ENCODE measurements at places on chromosomes 7 and 10. TPM values are rescaled to one million over a fixed set of nuclear protein-coding genes. Genes with fewer than 3 reads are reported as not detected.
A peak's percentile ranks its signal among the peaks of the same experiment; 100 is the strongest.

Gene CHN2
- total RNA-seq = 10.1 TPM

GRCh38 chr10:77909749-77910375 lies 16.7 kb downstream of the DLG5 start:
- peaks cover 6% of the 10 kb centered on the region for H3K4me1 ChIP-seq
- H3K36me3 ChIP-seq = no peaks in the 10 kb centered on the region
- peaks cover 30% of the 10 kb centered on the region for H3K27me3 ChIP-seq
- DNase-seq = no peak
- H3K27ac ChIP-seq = no peak overlapping the region

- no peak overlapping the region for H3K27ac ChIP-seq
- H3K4me3 ChIP-seq = no peak overlapping the region
- H3K36me3 ChIP-seq = no peaks in the 10 kb centered on the region
- H3K27me3 ChIP-seq = no peaks in the 10 kb centered on the region
These were observed 22.0 kb downstream of the ITGB8 start for GRCh38 chr7:20352573-20353306.

DNA sequence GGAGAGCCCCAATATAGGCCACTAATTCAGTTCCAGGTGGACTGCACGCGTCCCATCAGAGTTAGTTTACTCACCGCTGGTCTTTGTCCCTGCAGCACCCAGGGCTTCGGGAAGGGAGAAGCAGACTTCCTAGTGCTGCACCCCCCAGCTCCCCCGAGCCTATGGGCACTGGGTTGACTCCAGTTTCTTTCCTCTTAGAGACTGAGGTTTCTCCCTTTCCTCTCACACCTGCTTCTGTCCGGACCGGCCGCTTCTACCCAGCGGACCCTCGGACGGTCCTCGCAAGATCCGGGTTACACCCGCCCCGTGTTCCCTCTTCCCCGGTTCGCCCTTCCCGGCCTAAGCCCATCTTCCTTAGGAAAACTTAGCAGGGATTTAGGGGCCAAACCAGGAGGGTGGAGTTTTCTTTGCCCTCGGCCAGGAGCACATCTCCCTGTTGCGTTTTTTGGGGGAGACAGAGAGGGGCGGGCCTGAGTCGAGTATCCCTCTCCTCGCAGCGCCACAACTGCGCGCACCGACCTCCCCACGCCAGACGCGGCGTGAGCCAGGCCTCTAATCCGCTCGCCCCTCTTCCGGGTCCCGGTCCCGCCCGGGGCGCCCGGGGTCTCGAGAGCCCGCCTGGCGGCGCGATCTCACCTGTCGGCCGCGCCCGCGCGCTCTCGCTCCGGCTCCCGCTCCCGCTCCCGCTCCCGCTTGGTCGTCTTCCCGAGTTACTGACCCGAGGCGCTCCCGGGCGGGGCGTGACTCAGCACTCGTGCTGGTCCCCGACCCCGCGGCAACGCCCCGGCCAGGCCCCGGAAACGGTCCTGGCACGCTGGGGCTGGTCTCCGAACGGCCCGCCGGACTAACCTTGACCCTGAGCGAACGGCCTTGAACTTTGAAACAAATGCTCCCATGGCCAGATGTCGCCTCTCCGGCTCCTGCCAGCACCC lies at the start of gene AIFM2:
AIFM2 (minus strand) TSS at position 728 of the 932 bp plus-strand sequence. CDS start 8,741 bp downstream, outside the sequence.
- peaks cover 32% of the 10 kb centered on the region for H3K4me1 ChIP-seq
- H3K27ac ChIP-seq = peak within 1 kb of the TSS; percentile 83
- peak within 1 kb of the TSS; percentile 83 for H3K4me3 ChIP-seq
- H3K27me3 ChIP-seq = no peaks in the 10 kb centered on the region

DNA sequence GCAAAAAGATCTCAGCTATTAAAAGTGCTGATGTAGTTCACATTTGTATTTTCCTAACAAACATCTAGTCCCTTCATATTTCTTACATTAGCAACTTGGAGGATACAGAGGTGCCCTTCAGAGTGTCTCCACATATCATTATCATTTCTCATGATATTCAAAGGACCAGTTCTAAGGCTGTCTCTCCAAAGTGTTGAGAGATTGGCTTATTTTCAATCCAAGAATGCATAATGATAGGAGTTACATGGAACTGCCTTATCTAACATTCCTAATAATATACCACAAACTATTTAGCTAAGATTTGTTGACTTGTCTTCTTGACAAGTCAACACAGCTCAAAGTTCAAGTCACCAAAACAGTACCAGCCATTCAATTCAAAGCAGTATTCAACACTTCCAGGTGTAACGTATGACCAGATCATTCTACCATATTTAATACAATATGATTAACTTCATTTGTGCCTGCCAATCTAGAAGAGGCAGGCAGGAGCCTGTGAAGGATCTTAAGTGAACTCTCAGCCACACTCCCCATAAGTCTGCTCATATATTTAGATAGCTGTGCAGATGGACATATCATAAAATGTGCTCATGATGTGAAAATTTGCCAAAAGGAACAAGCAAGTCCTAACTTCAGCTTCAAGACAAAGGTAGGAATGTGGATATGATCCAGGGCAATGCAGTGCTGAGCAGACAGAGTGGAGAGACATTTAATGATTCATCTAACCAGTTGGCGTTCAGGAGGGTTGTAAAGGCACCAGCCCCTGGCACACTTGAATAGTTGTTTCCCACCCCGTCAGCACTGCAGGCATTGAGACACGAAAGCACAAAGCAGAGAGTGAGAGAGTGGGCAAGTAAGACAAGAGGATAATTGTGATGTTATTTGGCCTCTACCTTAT lies 108.3 kb downstream of the MTERF1 start:
- no peak overlapping the region for H3K27ac ChIP-seq
- H3K36me3 ChIP-seq = no peaks in the 10 kb centered on the region
- no peaks in the 10 kb centered on the region for H3K27me3 ChIP-seq
- H3K4me3 ChIP-seq = no peak overlapping the region

Gene GPR26
- not detected for total RNA-seq

DNA sequence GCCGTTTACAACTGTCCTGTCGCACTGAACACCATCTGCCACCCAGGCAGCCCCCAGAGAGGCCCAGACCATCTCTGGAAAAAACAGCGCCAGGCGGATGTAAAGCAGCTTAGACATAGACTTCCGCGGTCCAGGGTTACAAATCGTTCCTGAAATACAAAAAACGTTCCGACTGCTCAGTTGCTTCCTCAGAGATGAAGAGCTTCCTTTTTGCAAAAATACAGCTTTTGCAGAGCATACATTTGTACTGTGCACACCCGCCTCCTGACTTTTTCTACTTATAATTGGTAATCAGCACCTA lies 11.4 kb downstream of the DAGLB start:
- peak; percentile 49 for DNase-seq
- peak overlapping the region; percentile 43 for H3K4me3 ChIP-seq
- peaks cover 16% of the 10 kb centered on the region for H3K36me3 ChIP-seq
- H3K27me3 ChIP-seq = no peaks in the 10 kb centered on the region

GRCh38 chr10:132807621-132808049 lies 21.7 kb upstream of the NKX6-2 start:
- no peak overlapping the region for H3K4me3 ChIP-seq
- no peaks in the 10 kb centered on the region for H3K4me1 ChIP-seq
- no peak overlapping the region for H3K27ac ChIP-seq

DNA sequence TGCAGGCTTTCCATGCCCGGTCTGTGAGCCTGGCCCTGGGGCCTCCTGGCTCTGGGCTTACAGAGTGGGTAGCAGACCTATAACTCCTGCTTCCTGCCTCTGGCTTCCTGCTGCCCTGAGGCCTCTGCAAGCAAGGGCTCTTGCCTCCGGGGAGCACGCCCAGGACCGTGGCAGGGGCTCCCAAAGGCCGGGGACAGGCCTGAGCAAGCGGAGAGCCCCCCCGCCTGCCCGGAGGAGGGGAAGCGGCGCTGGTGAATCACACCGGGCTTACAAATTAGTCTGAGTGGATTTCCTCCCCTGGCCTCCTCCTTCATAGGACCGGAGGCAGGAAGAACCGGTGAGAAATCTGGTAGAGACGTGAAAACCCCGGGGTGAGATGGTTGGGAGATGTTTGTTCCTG lies 1.5 kb upstream of the MYL10 start:
- no peak for DNase-seq
- no peak overlapping the region for H3K27ac ChIP-seq
- H3K4me3 ChIP-seq = no peak overlapping the region

- H3K36me3 ChIP-seq = no peaks in the 10 kb centered on the region
- H3K4me3 ChIP-seq = no peak overlapping the region
- H3K27me3 ChIP-seq = peaks cover 10% of the 10 kb centered on the region
- H3K27ac ChIP-seq = no peak overlapping the region
These were observed 506.4 kb downstream of the KCNMA1 start for GRCh38 chr10:77131214-77131613.

- DNase-seq = peak; percentile 59
- H3K4me1 ChIP-seq = peaks cover 33% of the 10 kb centered on the region
- no peaks in the 10 kb centered on the region for H3K36me3 ChIP-seq
- H3K4me3 ChIP-seq = peak within 1 kb of the TSS; percentile 41
- peaks cover 12% of the 10 kb centered on the region for H3K27me3 ChIP-seq
- no peak within 1 kb of the TSS for H3K27ac ChIP-seq
These were observed at the start of gene KCNIP2 for GRCh38 chr10:101843032-101844021. TSS of gene KCNIP2 (minus strand) at chr10:101843800. CDS start at chr10:101843568, 232 bp downstream.

Gene GNAI1
- 1.1 TPM for total RNA-seq

DNA sequence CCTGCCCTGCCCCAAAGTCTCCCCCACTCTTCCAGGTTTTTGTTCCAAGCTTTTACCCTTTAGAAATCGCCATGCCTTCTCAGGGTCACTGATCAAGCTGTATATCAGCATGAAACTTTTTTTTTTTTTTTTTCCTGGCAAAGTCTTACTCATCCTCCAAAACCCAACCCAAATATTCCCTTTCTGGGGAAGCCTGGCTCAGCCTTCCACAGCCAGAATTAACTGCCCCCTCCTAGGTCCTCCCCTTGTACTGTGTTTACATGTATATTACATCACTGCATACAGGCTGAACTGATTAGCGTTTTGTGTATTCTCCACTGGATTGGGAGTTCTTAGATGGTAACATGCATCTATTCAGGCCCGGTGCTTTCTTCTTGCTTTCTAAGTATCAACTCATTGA lies 4.6 kb upstream of the NOBOX start:
- no peak overlapping the region for H3K4me3 ChIP-seq
- no peaks in the 10 kb centered on the region for H3K4me1 ChIP-seq
- no peak for DNase-seq
- H3K27me3 ChIP-seq = peaks cover 12% of the 10 kb centered on the region
- no peaks in the 10 kb centered on the region for H3K36me3 ChIP-seq
- H3K27ac ChIP-seq = no peak overlapping the region

DNA sequence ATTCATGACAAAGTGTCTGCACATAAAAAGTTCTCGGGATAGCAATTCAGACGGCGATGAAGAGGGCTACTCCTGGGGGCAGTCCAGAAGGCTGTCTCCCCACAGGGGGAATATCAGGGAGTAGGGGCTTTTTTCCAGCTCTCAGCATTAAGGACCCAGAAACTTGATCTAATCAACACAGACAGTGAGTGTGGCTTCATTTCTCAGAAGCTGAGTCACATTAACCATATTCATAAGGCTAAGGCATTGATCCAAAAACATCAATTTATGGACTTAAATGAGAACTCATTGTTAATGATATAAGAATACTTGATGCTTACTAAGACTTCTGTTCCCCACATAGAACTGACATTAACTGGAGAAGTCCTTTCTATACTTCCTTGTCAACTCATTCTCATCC lies 87.5 kb upstream of the AOAH start:
- peaks cover 7% of the 10 kb centered on the region for H3K4me1 ChIP-seq
- H3K27ac ChIP-seq = no peak overlapping the region
- no peak for DNase-seq

GRCh38 chr7:39248041-39248691 lies 270.5 kb downstream of the POU6F2 start:
- no peaks in the 10 kb centered on the region for H3K36me3 ChIP-seq
- H3K27me3 ChIP-seq = no peaks in the 10 kb centered on the region

DNA sequence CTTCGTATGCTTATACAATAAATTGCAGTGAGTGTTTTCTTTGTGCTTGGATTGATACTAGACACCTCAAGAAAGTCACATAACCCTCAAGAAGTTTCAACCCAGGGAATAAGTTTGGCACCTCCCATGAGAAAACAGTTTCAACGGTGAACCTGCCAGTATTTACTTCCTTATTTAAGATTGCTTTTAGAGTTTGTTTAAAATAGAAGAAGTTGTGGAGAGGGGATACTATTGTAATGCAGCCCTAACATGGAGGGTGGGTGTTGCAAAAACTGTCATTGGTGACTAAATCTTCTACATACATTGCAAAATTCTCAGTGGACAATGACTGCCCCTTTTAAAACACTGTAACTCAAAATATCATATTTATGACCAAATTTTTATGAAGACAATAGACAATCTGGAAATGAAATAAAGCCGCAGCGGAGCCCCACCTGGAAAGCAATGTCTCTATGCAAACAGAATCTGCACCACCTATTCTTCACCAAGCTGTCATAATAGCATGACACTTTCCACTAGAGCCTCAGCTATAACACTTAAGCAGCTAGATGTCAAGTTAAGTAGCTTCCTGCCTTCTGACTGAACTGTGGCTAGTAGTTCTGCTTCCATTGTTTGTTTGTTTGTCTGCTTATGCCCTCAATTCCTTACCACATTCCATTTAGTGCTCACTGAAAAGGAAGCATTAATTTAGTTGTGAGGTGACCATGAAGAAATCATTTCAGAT lies 98.2 kb downstream of the MDFIC start:
- H3K4me3 ChIP-seq = no peak overlapping the region
- H3K36me3 ChIP-seq = peaks cover 30% of the 10 kb centered on the region
- peaks cover 15% of the 10 kb centered on the region for H3K4me1 ChIP-seq
- no peak for DNase-seq
- H3K27ac ChIP-seq = no peak overlapping the region

GRCh38 chr7:44376429-44377133 lies 51.2 kb upstream of the CAMK2B start:
- H3K4me1 ChIP-seq = peaks cover 5% of the 10 kb centered on the region
- H3K36me3 ChIP-seq = no peaks in the 10 kb centered on the region
- peaks cover 2% of the 10 kb centered on the region for H3K27me3 ChIP-seq
- no peak overlapping the region for H3K4me3 ChIP-seq

GRCh38 chr10:110005719-110006118 lies 2.1 kb upstream of the ADD3 start:
- H3K36me3 ChIP-seq = no peaks in the 10 kb centered on the region
- no peaks in the 10 kb centered on the region for H3K27me3 ChIP-seq
- DNase-seq = no peak
- peaks cover 18% of the 10 kb centered on the region for H3K4me1 ChIP-seq
- no peak overlapping the region for H3K4me3 ChIP-seq
- H3K27ac ChIP-seq = no peak overlapping the region

Gene PTPRZ1
- not detected for total RNA-seq

GRCh38 chr7:104529567-104529966 lies 201.2 kb downstream of the LHFPL3 start:
- no peaks in the 10 kb centered on the region for H3K36me3 ChIP-seq
- H3K4me1 ChIP-seq = no peaks in the 10 kb centered on the region
- DNase-seq = no peak
- H3K27ac ChIP-seq = no peak overlapping the region
- H3K27me3 ChIP-seq = peaks cover 2% of the 10 kb centered on the region

GRCh38 chr10:558364-558763 lies 131.1 kb downstream of the DIP2C start:
- peaks cover 4% of the 10 kb centered on the region for H3K27me3 ChIP-seq
- H3K4me1 ChIP-seq = no peaks in the 10 kb centered on the region
- no peak for DNase-seq
- no peaks in the 10 kb centered on the region for H3K36me3 ChIP-seq

- H3K27ac ChIP-seq = no peak overlapping the region
- no peaks in the 10 kb centered on the region for H3K27me3 ChIP-seq
- no peaks in the 10 kb centered on the region for H3K4me1 ChIP-seq
- no peaks in the 10 kb centered on the region for H3K36me3 ChIP-seq
- no peak overlapping the region for H3K4me3 ChIP-seq
These were observed 849.9 kb upstream of the GHITM start for GRCh38 chr10:83289373-83289772.
